Ovary (tissue), 10 donors: ENCODE measurements at places on chromosomes 3 and 15.
A peak's percentile ranks its signal among the peaks of the same experiment; 100 is the strongest.

- DNase-seq: no peak
These were observed 56.5 kb upstream of the FNDC3B start for GRCh38 chr3:171982828-171983227.

DNA sequence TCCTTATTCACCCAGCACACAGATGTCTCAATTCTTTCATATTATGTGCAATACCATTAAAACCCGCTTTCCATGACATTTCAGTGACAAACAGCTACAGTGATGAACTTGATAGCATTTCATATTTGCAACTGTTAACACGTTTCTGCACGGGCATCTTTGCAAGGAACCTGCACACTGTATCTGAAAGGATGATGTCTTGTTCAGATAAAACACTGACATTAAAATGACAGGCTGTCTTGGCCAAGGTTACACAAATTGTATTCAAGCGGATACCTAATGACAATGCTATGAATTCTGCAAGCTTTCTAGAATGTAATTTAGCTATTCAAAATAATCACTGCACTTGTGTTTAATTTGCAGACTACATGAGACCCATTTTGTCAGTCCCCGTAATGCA is 529.2 kb downstream of the FOXP1 start:
- DNase-seq: no peak

DNA sequence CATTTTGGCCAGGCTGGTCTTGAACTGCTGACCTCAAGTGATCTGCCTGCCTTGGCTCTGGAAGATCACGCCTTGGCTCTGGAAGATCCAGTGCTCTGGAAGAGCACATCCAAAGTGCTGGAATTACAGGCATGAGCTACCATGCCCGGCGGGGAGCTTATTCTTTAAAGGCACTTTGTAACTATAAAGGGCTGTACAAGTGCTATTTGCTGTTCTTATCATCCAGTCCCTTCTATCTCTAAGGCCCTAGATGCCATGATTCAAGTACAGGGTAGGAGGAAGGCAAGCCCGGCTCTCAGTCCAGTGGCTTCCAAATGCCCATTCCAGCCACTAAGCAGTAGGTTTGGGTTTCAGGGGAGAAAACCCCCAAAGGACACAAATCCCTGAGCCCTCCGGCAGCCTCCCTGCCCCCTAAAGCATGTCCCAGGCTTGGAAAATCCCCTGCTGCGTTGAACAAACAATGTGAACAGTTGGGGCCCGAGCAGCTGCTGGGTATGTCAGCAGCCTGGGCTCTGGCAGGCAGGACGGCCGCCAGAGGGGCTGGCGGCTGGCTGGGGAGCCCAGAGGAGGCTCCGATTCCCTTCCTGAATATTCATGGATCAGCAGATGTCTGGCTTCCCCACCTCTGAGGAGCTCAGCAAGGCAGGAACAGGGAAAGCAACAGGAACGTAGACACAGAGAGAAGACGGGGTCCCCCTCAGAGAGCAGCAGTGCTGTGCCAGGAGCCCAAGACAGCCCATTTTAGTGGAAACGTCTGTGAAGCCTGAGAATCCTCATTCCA is 7.7 kb downstream of the IGDCC4 start:
- DNase-seq: peak; percentile 58

DNA sequence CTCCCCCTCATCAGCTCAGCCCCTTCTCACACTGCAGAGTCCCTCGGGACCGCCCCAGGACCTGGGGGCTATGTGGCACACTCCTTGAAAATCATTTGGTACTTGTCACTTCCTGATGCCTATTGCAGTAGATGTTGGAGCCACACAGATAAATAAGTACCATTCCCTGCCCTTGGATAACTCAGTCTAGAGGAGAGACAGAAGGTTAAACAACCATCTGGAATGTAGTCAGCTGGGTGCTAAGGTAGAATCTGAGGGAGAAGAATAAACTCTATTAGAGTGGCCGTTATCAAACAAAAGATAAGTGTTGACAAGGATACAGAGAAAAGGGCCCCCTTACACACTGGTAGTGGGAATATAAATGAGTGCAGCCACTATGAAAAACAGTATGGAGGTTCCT is 112.3 kb upstream of the NR2E3 start:
- no peak for DNase-seq

DNA sequence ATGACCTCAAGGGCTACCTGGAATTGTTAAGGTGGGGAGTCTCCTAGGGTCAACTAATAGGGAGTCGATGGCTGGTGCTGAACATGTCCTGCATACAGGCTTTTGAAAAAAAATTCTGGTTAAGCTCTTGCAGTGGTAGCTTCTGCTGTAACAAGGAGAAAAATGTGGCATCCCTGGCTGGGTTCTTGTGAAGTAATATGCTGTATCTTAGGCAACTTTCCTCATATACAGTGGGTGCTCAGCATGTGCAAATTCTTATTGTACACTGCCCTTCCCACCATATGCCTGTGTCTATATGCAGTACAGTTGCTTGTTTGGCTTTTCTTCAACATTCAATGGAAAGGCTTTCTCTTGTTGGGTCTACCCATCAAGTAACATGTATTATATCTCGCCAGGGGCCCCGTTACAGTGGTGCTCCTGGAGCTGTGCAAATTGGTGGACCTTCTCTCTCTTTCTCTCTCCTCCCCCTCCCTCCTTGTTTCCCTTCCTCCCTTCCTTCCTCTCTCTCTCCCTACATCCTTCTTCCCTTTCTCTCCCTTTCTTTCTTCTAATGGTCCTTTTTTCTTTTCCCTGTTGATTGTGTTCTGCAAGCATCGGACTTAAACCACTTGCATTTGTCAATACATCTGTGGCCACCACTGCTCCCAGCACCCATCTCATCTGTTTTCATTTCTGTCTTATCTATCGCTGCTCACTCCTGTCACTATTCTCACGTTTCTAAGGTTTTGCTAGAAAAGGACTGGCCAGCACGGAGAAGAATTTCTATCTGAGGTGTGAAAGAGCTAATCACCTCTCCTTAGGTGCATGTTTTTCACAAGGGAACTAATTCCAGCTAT is 35.2 kb downstream of the TGFBR2 start:
- DNase-seq: no peak

DNA sequence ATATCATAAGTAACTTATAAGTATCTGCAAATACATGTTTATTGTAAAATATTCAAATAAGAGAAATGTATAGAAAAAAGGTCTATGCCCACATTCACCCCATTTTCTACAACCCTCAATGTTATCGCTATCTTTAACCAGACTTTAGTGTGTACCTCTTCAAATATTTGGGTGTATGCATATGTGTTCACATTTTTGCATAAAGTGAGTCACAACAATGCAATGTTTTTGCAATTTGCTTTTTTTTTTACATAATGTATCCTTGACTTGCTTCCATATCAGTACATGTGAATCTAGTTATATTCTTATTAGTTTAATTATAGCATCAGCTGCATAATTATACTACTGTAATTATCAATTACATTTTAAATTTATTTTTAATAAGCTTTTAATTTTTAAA is 117.3 kb upstream of the LYSMD4 start:
- no peak for DNase-seq

- DNase-seq: no peak
These were observed 41.5 kb downstream of the FGF12 start for GRCh38 chr3:192685801-192686200.

- no peak for DNase-seq
These were observed 71.0 kb upstream of the ZNF280D start for GRCh38 chr15:56804279-56804678.

GRCh38 chr15:98719137-98719740 is 70.9 kb downstream of the IGF1R start:
- no peak for DNase-seq

GRCh38 chr3:37458162-37459120 is 284.1 kb upstream of the LRRFIP2 start:
- peak; percentile 44 for DNase-seq

DNA sequence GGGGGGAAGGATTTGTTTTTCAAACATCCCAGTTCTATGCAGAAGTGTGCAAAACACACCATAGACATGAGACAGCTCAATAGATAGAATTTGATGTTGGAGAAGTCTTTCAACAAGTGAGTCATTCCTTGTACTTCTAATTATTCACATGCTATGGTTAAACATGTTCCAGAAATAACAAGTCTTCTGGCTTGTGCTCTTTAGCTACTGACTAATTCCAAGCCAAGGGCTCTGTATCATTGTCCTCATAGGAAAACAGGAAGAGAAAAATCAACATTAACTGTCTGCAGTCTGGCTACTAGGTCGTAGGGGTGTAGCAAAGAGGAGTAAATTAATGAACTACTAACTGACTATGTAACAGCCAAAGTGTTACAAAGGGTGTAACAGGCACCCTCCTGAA is 25.8 kb downstream of the LDHAL6B start:
- no peak for DNase-seq

DNA sequence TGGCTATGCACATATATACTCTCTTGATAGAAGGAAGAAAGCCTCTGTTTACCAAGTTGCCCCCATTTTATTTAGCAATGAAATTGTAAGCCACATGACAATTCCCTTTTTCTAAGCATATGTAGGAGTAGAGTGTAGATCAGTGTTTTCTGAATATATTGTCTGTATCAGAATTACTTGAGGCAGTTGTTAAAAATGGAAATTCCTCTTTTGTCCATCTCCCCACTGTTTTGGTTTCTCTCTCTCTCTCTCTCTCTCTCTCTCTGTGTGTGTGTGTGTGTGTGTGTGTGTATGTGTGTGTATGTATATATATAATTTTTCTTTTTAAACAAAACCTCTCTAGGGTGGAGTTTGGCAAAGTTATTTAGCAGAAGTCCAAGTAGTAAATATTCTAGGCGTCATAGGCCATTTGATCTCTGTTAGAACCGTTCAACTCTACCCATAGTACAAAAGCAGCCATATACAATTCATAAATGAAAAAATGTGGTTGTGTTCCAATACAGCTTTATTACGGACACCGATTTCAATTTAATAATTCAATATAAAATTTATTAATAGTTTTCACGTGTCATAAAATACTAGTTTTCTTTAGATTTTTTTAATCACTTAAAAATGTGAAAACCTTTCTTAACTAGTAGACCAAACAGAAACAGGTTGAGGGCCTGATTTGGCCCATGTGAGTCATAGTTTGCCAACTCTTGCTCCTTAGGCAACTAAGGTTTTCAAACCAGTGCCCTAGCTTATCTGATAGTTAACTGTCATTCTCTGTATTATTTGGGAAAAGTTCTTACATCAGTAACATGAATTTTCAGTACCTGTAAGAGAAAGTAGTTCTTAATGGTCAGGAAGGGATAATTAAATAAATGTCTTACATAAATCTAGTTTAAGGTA is 39.8 kb downstream of the UBE2E1 start:
- DNase-seq: no peak

DNA sequence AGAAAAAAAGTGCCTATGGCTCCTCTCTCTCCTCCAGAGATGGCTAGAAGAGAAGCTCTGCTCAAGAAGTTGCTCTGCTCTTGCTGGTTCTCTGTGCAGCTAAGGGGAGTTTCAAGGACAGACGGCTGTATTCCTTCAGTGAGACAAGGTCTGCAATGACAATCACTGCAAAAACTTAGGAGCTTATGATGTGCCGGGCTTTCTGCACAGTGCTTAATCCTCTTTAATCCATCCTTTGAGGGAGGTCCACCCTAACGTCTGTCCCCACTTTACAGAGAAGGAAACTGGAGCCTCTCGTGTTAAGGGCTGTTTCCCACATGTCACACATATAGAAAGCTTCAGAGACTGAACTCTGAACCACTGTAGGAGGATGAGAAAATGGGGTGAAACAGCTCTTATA is 260.6 kb downstream of the MEX3B start:
- no peak for DNase-seq

DNA sequence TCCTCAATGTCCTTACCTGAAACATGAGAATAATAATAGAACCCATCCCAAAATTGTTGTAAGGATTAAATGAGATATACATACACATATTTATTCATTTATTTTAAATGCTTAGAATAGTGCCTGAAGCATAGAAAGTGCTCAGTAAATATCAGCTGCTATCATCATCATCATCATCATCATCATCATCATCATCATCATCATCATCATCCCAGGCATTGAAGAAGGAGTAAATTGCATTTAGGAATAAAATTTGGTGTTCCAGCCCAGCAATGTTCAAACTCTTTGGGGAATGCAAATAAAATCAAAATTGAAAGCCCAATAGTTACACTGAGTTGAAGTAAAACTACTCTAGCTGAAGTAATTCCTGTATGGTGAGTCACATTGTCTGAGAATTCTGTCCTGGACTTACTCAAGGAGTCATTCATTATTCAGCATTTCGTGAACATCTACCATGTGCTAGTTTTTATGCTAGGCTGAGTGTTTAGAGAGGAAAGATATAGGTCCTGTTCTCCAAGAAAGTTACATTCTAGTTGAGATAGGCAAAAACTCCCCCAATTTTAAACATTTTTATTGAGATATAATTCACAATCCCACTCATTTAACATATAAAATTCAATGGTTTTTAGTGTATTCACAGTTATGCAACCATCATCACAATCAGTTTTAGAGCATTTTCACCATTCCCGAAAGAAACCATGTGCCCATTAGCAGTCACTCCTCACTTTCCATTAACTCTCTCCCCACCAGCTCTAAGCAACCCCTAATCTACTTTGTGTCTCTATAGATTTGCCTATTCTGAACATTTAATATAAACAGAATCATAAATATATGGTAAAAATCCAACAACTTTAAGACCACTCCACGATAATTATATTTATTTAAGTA is 107.2 kb downstream of the FRMD5 start:
- no peak for DNase-seq

GRCh38 chr3:81279481-81280379 is 481.7 kb downstream of the GBE1 start:
- no peak for DNase-seq

GRCh38 chr3:122488262-122488973 is 26.3 kb downstream of the KPNA1 start:
- no peak for DNase-seq

DNA sequence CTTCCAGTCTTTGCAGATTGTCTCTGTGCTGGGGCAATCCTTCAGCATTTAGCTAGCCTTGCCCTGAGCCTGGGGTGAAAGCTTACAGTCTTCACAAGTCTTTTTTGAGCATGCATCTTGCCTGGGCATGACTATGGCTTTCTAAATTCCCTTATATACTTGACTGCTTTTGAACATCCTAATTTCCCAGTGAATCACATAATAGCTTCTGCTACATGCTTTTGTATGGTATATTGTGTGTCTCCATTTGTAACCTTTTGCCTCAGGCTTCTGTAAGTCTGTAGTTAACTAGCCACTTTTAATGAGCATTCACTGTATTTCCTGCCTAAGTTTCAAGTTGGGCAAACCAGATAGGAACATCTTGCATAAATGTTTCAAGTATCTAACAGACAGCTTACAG is 76.8 kb downstream of the CHCHD4 start:
- DNase-seq: no peak

DNA sequence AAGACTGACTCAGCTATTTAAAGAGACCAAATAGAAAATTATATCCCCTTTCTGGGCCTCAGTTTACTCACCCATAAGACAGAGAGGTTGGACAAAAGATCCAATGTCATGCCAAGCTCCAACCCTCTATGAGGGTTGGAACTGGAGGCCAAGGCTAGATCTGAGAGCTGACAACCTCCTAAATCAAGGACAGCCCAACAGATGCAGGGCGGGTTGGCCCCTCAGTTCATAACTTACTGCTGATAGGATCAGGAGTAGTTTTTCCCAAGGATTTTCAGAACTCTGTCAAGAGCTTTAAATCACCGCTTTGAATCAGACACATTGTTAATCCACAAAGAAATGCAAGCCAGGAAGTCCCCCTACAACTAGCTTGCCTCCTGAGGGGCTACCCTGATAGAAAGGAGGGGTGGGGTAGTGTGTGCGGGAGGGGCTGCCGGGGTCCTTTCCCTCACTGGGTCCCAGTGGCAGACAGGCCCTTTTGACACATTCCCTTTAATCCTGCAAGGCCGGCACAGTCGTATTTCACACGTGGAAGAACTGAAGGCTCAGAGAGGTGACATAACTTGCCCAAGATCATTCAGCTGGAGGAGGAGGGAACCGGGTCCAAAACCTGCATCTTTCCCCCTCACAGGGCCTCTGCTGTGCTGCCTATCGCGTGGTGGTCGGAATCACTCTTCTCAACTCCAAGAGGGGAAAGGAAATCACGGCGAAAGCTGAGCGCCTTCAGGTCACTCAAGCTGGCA is 21.4 kb downstream of the BMF start:
- no peak for DNase-seq
